ENCODE measurements at places on chromosomes 16 and 17.

GRCh38 chr16:74867281-74867849 is 92.7 kb upstream of the FA2H start:
- DNase-seq = no peak

GRCh38 chr17:17155568-17155967 is 50.6 kb downstream of the PLD6 start:
- DNase-seq = no peak

DNA sequence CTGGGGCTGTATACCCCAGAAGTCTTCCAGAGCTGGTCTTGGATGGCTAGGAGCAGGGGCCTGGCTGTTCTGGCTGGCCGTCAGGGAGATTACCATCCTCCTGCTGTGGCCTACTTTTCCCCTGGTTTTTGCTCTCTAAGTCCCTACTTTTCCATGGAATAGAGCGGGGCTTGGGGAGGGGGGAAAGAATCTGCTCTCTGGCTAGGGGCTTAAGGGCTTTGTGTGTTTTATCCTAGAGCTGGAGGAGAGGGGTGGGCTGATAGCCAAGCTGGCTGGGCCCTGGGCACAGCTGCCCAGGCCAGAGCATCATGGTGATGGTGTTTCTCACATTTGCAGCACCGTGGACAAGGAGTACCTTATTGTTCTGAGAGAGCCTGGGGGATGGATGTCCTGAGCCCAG is 3.6 kb downstream of the NRN1L start:
- no peak for DNase-seq

- DNase-seq = no peak
These were observed 18.2 kb upstream of the ABR start for GRCh38 chr17:1197781-1198490.

- DNase-seq = no peak
These were observed 664.4 kb upstream of the CDH8 start for GRCh38 chr16:62700426-62701294.

- DNase-seq = no peak
These were observed 970 bp upstream of the TRAF7 start for GRCh38 chr16:2154533-2155090.

- DNase-seq = no peak
These were observed 53.3 kb downstream of the USP22 start for GRCh38 chr17:20989481-20989880.

DNA sequence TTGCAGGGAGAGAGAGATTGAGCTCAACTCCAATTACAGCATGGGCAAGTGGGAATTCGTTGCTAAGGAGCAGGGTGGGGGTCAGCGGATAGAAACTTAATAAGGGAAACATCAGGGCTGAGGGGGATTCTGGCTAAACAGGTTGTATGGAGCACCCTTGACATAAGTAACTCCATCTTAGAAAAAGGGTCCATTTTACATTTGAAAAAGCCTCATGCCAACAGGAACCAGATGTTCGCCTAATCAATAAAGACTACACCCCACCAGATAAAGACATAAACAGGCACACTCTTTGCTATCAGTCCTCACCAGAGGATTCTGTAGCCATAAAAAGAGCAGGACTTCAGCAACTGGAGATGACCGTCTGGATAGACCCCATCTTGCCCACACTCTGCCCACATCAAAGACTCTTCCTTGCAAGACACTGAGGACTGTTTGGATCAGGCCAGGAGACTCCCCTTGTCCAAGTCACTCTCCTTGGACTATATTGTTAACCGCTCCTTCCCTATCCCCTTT is 1.6 kb upstream of the LRRC75A start:
- no peak for DNase-seq

- peak; percentile 9 for DNase-seq
These were observed 4.0 kb downstream of the SKA2 start for GRCh38 chr17:59151006-59151405.

DNA sequence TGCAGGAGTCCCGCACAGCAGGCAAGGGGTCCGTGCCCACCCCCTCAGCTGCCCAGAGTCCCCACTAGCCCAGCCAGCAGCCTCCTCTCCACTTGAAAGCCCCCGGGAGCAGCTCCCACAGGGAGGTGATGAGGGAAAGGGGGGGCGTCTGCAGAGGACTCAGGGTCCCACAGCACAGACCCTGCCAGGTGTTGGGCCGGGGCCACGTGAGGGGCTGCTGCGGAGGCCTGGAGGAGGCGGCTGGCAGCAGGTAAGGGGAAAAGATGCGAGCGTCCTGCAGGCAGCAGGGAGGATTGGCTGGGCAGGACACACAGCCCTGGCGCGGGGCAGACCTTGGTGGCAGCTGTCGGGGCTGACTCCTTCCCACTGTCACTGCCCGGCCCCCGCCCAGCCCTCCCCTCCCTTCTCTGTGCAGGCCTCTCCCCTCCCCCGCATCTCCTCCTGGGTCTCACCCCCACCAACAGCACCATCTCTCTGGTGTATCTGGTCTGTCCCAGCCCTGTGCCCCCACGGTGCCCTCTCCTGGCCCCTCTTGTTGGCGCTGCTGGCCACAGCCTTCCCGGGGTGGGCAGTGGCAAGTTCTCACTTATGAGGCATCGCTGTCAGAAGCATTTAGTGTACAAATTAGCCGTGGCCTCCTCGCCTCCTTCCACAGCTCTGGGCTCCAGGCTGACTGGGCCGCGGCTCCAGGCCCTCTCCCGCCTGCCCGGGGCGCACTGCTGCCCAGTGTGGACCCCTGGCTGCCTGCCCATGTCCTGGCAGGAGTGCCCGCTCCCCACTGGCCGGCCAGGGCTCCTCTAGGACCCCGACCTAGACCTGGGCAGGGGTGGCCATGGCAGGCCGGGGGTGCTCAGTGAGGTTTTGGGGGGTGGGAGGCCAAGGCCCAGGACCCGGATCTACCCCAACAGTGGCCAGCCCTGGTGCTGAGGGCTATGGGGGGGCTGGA is 4.4 kb upstream of the PRR35 start:
- no peak for DNase-seq

- DNase-seq = peak; percentile 91
These were observed at the start of gene CHTF18 for GRCh38 chr16:788399-789126. Gene CHTF18, plus strand, starts transcription at chr16:788620. Its CDS starts 65 bp downstream, at chr16:788685.

- DNase-seq = no peak
These were observed 377 bp downstream of the SLC13A5 start for GRCh38 chr17:6712854-6713129.

- DNase-seq = peak; percentile 61
These were observed 23.2 kb downstream of the DYNC1LI2 start for GRCh38 chr16:66728117-66728787.

GRCh38 chr16:70808371-70808770 is 7.4 kb upstream of the VAC14 start:
- no peak for DNase-seq

DNA sequence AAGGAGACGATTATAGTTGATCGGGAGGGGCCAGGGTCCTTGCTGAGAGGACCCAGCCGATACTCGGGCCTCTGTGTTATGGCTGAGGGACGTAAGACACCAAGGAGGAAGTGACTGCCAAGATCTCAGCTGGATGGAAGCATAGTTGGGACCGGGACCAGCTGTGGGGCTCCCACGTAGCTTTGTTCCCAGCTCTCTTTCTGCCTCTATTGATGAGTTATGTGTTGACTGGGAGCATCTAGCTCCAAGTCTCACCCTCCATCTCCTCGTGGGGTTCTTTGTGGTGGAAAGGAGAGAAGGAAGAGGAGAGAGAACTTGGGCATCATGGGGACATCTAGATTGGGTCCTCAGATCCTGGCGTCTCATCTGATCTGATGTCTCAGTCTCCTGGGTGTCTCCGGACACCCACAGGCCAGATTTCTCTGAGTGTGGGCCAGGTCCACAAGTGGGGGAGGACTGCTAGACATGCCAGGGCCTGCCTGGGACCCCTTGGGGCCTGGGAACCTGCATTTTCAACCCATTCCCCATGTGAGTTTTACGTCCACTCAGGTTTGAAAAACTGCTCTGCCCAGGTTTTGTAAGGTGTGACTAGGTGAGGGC is 1.0 kb downstream of the MGRN1 start:
- no peak for DNase-seq

- DNase-seq = no peak
These were observed 59.4 kb downstream of the MFSD11 start for GRCh38 chr17:76797241-76797840.

DNA sequence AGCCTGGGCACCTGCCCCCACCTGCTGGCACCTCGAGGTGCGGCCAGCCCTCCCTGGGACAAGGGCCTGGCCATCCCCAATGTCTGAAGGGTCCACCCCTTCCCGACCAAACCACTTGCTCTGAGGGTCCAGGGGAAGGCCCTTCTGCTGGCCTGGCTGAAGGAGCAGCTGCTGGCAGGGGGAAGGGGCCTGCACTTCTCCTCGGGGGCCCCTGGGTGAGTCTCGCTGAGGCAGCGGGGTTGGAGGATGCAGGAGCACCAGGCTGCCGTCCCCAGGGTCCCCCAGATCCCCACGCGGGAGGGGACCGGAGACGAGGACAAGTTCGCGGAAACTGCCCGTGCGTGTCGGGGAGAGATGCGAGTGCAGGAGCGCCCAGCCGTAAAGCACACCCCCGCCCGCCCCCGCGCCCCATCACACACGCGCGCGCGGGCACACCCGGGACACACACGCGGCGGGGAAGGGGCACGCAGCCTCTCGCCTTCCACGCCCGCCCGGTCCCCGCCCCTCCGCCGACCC is 725 bp upstream of the CACNA1H start:
- DNase-seq = no peak

GRCh38 chr17:8954339-8954738 is 11.2 kb downstream of the PIK3R5 start:
- DNase-seq = no peak

DNA sequence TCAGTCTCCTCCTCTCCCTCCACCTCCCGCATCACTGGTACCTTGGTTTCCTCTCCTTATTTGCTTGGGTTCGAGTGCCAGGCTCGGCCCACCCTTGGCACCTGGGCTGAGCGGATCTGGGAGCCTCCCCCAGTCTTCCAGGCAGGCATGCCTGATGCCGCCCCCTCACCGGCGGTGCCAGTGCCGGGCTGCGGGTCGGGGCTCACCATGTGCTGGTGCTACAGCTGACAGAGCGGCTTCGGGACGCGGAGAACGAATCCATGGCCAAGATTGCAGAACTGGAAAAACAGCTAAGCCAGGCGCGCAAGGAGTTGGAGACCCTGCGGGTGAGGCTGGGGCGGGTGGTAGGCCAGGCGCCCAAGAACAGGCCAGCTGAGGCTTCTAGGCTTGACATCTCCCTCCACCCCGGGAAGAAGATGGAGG is 19.2 kb downstream of the FMNL1 start:
- no peak for DNase-seq

DNA sequence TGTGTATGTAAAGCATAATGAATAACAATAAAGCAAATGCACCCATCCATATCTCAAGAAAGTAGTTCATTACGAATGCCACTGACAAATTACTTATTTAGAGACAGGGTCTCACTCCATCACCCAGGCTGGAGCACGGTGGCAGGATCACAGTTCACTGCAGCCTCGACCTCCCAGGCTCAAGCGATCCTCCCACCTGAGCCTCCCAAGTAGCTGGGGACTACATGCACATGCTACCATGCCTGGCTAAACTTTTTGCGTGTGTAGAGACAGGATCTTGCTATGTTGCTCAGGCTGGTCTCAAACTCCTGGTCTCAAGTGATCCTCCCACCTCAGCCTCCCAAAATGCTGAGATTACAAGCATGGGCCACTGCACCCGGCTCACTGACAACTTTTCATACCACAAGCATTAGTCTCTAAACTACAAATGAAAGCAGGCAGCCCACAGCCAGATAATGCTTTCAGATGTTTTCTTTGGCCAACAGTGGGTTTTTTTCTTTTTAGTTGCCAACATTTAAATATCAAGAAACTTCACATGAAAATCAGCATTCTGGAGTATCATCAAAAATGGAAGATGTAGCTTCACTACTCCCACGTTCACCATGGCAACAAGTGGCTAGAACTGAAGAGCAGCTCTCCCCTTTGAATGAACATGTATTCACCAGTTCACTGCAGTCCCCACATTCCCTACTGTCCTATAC is 7.7 kb downstream of the ARHGAP17 start:
- DNase-seq = no peak

DNA sequence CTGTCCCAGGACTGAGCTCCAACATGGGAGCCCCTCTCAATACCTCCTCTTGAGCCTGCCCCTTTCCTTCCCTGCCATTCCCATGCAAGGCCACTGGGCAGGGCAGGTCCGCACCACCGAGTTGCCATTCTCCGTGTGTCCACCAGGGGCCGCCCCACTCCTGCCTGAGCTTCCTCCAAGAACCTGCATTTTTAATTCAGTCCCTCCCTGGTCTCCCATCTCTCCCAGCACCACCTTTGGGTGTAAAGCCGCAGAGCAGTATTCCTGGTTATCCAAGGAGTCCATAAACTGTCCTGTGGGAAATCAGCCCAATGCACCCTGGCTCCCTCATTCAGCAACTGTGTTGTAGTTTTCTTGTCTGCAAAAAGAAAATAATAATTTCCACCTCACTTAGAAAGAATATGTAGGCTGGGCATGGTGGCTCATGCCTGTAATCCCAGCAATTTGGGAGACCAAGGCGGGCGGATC is 15.9 kb upstream of the ANKRD40CL start:
- peak; percentile 89 for DNase-seq

- no peak for DNase-seq
These were observed 27.8 kb upstream of the PHOSPHO1 start for GRCh38 chr17:49258394-49258793.

GRCh38 chr17:40312131-40312731 is 3.3 kb downstream of the RARA start:
- DNase-seq = no peak

DNA sequence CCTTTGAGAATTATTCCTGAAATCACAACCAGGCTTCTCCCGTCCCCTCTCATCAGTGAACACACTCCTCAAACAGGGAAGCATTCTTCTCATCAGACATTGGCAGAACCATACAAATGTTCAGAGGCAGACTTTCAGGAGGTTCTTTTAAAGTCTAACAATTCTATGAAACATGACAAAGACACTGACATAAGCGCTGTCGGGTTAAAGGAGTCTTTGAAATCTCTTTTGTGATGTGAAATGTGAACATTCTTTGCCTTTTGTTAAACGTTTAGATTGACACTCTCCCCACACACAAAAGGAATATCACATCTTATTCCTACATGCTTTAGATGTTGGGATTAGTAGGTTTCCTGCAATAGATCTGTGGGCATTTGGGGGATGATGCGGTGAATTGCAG is 63.9 kb downstream of the NETO2 start:
- no peak for DNase-seq

- DNase-seq = peak; percentile 89
These were observed 338 bp upstream of the RPL19 start for GRCh38 chr17:39199820-39200069.

- DNase-seq = no peak
These were observed 42.2 kb downstream of the TENT4B start for GRCh38 chr16:50195276-50195675.

DNA sequence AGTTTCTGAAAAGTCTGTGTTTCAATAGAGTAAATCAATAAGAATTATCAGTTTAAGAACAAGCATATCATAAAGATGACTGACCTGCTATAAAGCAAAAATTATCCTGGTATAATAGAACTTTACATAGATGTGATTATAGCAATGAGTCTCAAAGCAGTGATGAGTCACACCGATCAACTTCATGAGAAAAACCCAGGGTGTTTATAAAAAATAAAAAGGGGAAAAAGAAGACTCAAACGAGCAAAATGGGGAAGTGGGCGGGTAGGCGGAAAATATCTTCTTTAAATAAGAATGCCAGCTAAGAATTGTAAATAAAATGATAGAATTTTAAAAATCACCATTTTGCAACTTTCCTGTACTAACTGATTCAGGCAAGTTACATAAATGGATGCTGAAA is 46.8 kb downstream of the BRIP1 start:
- no peak for DNase-seq

- DNase-seq = no peak
These were observed 342.5 kb downstream of the CPPED1 start for GRCh38 chr16:12461201-12461600.

GRCh38 chr16:75570396-75571065 is 4.4 kb downstream of the GABARAPL2 start:
- DNase-seq = no peak
